ENCODE measurements at places on chromosomes 7 and 10. TPM values are rescaled to one million over a fixed set of nuclear protein-coding genes. Genes with fewer than 3 reads are reported as not detected.

The MRLN gene
- total RNA-seq, result not detected

The CPED1 gene
- total RNA-seq, result not detected

The NKX2-3 gene
- not detected for total RNA-seq

The COL17A1 gene
- total RNA-seq, result 2.4 TPM

The SYT15B gene
- 2.5 TPM for total RNA-seq

The GIMAP6 gene
- total RNA-seq, result not detected

The IFIT1B gene
- not detected for total RNA-seq

The LRRC17 gene
- 0.12 TPM for total RNA-seq

The STEAP1B gene
- 0.17 TPM for total RNA-seq

The CXCL12 gene
- 0.06 TPM for total RNA-seq

The SOSTDC1 gene
- total RNA-seq, result not detected

The TRIL gene
- not detected for total RNA-seq

The VGF gene
- 28.3 TPM for total RNA-seq

The GNG11 gene
- 32.1 TPM for total RNA-seq

The HOXA7 gene
- 5.2 TPM for total RNA-seq

The TMEM139 gene
- 0.64 TPM for total RNA-seq

The CLCN1 gene
- not detected for total RNA-seq

The EBLN1 gene
- total RNA-seq, result not detected

The NFE2L3 gene
- total RNA-seq, result 8.1 TPM

The MINDY4 gene
- total RNA-seq, result 2.3 TPM

The PAX4 gene
- total RNA-seq, result not detected

The ZNF117 gene
- total RNA-seq, result 0.32 TPM

The PDZD7 gene
- 0.67 TPM for total RNA-seq

The TFPI2 gene
- total RNA-seq, result 326 TPM

The SLC16A12 gene
- 0.67 TPM for total RNA-seq

The LYZL1 gene
- not detected for total RNA-seq

The DENND2A gene
- total RNA-seq, result 0.76 TPM

The LIPJ gene
- not detected for total RNA-seq

The ACBD7 gene
- 1.4 TPM for total RNA-seq

The KRIT1 gene
- total RNA-seq, result 30.2 TPM

The CTAGE15 gene
- total RNA-seq, result not detected

The TLL2 gene
- total RNA-seq, result 0.12 TPM

The SRI gene
- 127 TPM for total RNA-seq

The FAM25A gene
- 0.52 TPM for total RNA-seq

The SEC31B gene
- 2.5 TPM for total RNA-seq

The WNT8B gene
- not detected for total RNA-seq

The IFIT3 gene
- 4.5 TPM for total RNA-seq

The SORCS1 gene
- total RNA-seq, result not detected
